Naive thymus-derived CD8-positive, alpha-beta T cell (primary cell): ENCODE measurements at places on chromosomes 6 and 20.
A peak's percentile ranks its signal among the peaks of the same experiment; 100 is the strongest.

DNA sequence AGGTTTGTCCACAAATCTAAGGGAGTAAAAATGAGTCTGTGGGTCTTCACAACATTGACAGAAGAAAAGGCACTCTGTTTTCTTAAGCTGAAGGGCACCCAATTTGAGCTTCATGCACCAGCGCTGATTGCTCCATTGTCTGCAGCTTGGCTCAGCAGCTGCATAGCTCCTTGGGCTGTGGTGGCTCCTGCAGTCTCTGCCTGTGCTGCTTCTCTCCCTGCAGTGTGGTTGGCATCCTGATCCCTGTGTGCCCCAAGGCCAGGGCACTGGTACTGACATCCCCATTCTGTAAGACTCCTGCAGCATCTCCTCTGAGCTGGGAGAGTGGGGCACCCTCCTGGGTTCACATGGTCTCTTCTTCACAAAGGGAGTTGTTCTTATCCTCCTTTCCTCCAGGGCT lies 83.2 kb upstream of the B3GAT2 start:
- no peaks in the 10 kb centered on the region for H3K36me3 ChIP-seq
- peaks cover 29% of the 10 kb centered on the region for H3K27me3 ChIP-seq

DNA sequence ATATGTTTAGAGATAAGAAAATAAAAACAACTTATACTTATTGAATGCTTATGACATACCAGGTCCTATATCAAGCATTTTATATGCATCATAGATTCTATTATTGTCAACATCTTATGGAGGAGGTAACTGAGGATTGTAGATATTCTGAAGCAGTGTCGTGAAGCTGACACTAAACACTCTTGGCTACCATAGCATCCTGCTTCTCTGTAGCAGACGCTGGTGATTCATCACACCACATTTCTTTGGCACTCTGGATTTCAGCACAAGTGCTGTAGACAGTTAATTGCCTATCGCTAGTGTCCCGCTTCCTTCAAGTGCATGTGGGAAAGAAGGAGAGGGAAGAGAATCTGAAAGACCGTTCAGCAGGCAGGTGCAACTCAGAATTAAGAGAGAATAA lies 317.1 kb downstream of the PLCB1 start:
- H3K4me3 ChIP-seq: no peak overlapping the region
- H3K4me1 ChIP-seq: no peaks in the 10 kb centered on the region
- no peaks in the 10 kb centered on the region for H3K36me3 ChIP-seq
- H3K27ac ChIP-seq: no peak overlapping the region

DNA sequence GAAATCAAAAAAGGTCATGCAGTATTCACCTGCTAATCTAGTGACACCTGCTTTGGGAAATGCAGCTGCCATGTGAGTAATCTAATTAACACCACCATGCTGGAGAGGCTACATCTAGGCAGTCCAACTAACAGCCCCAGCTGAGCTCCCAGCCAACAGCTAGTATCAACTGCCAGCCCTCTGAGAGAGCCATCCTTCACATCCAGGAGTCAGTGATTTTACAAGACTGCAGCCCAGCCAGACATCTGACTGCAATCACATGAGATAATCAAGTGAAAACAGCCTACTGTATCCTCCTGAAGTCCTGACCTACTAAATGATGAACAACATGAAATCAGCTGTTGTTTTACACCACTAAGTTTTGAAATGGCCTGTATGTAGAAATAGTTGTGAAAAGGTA lies 298.4 kb downstream of the TRDN start:
- DNase-seq: no peak
- no peaks in the 10 kb centered on the region for H3K27me3 ChIP-seq
- H3K4me1 ChIP-seq: no peaks in the 10 kb centered on the region
- no peak overlapping the region for H3K4me3 ChIP-seq

GRCh38 chr6:67634199-67634598 lies 1000.9 kb upstream of the ADGRB3 start:
- no peaks in the 10 kb centered on the region for H3K36me3 ChIP-seq
- no peak for DNase-seq
- no peak overlapping the region for H3K4me3 ChIP-seq
- H3K27me3 ChIP-seq: no peaks in the 10 kb centered on the region

GRCh38 chr6:99219788-99220187 lies 129.7 kb downstream of the FAXC start:
- peaks cover 11% of the 10 kb centered on the region for H3K27me3 ChIP-seq
- H3K36me3 ChIP-seq: no peaks in the 10 kb centered on the region
- H3K27ac ChIP-seq: no peak overlapping the region

DNA sequence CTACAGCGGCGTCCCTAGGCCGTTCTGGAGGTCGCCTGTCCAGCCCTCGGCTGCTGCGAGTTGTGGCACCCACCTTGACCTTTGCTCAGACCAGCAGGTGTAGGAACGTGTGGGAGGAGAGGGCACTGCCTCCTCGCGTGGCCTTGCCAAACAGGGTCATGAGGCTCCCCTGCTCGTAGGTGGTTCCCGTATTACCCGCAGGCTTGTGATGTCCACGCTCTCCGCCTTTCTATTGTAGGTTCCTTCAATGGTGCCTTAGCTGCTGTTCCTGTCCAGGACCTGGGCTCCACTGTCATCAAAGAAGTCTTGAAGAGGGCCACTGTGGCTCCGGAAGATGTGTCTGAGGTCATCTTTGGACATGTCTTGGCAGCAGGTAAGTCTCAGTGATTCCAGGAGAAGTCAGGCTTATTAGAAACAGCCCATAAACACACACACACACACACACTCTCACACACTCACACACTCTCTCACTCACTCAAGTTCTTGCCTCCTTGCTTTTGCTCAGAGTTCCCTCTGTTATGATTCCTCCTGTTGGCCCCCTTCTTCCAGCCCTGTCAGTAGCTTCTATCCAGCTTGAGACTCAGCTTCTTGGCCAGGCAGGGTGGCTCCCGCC lies 942 bp downstream of the ACAT2 start:
- peaks cover 34% of the 10 kb centered on the region for H3K4me1 ChIP-seq
- peak overlapping the region; percentile 93 for H3K4me3 ChIP-seq
- no peaks in the 10 kb centered on the region for H3K27me3 ChIP-seq

DNA sequence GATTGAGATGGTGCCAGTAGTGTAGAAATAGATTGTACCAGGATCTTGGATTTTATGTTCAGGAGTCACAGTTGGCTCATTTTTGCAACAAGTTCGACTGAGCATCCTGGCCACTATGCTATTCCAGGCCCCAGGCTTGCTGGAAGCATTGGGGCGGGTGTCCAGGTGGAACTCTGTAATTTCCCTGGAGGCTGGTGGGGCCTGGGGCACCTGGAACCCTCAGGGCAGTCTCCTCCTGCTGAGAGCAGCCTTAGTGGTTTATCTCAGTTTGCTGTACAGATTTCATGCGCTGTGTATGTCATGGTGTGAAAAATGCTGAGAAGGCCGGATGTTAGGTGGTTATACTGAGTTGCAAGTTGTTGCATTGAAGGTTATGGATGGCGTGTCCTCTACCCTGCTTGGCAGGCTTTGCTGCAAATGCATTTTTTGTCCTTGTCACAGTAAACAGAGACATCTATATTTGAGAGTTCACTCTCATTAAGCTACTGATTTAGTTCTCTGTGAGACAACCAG lies 135.1 kb upstream of the MYLIP start:
- no peak overlapping the region for H3K27ac ChIP-seq
- no peak overlapping the region for H3K4me3 ChIP-seq
- DNase-seq: no peak
- H3K27me3 ChIP-seq: peaks cover 3% of the 10 kb centered on the region
- no peaks in the 10 kb centered on the region for H3K36me3 ChIP-seq
- no peaks in the 10 kb centered on the region for H3K4me1 ChIP-seq
